ENCODE measurements at places on chromosomes 4 and X.

DNA sequence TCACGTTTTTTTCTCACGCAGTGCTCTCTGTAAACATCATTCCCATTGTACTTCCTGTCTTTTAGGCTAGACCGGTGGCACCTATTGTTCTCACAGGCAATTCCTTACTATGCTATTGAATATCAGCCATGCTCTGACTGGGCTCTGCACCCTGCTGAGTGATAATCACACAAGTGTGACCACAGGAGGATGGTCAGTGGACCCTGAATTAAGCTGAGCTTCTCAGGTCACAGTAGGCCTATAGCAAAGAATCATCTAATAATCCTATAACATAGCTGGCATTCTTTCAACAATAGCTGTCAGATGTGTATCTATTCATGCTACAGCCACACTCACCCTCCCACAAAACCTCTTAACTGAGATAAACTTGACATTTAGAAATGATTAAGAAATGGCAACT lies 2399.8 kb upstream of the TENM3 start:
- DNase-seq, result no peak

- no peak for DNase-seq
Measured at GRCh38 chrX:85303544-85303943, 59.8 kb downstream of the ZNF711 start.

DNA sequence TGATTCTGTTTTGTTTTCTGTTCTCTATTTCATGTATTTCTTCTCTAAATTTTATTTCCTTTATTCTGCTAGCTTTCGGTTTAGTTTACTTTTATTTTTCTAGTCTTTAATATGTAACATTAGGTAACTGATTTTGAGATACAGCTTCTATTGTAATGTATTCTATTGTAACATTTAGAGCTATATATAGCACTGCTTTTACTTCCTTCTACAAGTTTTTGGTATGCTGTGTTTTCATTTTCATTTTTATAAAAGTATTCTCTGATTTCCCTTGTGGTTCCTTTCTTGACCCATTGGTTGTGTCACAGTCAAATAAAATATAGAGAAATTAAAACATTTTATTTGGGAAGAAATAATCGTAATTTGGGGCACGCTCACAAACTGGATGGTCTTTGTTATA lies 13.9 kb upstream of the CT47A1 start:
- no peak for DNase-seq

GRCh38 chr4:11801466-11802446 lies 373.1 kb upstream of the HS3ST1 start:
- DNase-seq, result no peak

DNA sequence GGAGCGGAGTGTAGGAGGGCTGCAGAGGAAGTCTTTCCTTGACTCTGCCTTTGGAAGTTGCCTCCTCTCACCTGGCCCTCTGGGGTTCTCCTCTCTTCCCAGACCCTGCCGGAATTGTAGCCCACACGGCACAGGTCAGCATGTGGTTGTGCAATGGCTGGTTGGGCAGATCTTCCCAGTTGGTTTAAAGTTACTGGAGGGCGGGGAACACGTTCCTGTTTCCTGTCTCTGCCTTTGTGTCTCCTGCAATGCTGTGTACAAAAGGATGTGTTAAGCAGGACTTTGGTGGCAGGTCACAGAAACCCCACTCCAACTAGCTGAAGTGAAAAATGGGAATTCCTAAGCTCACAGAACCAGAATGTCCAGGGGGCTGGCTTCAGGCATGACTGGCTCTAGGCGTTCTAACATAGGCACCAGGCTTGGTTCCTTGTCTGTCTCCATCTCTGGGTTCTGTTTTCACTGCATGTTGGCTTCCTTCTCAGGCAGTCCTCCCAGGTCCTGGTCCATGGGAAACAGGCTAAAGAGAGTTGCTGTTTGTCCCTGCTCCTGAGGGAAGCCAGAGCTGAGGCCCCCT lies 19.9 kb downstream of the SORCS2 start:
- DNase-seq, result no peak

- no peak for DNase-seq
Measured at GRCh38 chrX:72676465-72676864, 37.6 kb downstream of the PHKA1 start.

DNA sequence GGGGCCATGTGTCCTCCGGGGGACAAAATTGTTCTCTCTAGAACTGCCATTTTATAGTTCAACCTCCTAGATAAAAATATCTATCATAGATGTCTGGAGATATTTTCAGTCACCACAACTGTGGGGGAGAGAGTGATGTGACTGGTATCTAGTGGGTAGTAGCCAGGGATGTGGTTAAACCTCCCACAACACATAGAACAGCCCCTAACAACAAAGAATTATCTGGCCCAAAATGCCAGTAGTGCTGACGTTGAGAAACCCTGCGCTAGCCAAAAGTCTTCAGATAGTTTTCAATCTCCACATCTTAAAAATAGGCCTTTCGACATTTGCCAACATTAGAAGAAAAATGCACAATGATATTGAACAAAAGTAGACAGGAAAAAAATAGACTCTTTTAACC lies 19.0 kb upstream of the SUPT20HL2 start:
- DNase-seq, result no peak

All from CD4-positive, alpha-beta T cell treated with Interleukin-17A for 1 hour (primary cell).